ENCODE measurements at places on chromosomes 11 and 22.

GRCh38 chr11:121550247-121551030 lies 97.7 kb upstream of the SORL1-AS1 start:
- DNase-seq, result no peak

DNA sequence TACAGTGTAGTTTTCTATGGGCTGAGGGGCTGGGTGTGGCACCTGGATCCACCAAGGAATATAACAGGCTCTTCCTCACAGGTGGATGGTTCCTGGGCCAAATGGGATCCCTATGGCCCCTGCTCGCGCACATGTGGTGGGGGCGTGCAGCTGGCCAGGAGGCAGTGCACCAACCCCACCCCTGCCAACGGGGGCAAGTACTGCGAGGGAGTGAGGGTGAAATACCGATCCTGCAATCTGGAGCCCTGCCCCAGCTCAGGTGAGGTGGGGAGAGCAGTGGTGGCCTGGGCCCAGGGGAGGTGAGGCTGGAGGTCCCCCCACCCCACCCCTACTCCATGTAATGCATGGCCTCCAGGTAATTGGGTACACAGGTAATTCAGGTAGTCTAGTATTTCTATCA lies 20.7 kb downstream of the ADAMTS15 start:
- no peak for DNase-seq

GRCh38 chr22:27695925-27696324 lies 105.6 kb downstream of the MN1 start:
- no peak for DNase-seq

DNA sequence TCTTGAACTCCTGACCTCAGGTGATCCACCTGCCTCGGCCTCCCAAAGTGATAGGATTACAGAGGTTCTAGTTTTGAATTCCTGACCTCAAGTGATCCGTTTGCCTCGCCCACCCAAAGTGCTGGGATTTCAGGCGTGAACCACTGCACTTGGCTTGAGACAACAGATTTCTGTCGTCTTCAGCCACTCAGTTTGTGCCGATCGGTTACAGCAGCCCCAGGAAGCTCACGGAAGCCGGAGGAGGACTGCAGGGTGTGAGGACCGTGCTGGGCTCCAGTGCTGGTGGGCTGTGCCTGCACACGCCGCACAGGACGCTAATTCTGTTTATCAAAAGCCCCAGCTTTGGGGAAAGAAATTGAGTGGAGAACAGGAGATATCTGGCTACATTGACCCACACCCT lies 82.0 kb downstream of the CELSR1 start:
- DNase-seq, result no peak

DNA sequence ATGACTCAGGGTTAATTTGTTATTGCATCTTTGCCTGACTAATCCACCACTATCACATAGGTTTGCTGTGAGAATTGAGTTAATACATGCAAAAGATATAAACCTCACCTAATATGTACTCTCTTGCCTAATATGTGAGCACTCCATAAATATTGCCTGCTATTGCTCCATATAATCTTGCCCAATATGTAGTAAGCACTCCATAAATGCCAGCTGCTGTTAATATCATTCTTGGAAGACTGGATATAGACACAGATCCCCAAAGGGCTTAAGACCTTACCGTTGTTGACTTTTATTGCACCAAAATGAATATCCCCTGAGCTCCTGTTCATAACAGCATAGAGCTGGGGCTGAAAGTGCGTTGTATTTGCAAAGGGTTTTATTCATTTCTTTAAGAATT lies 27.0 kb upstream of the LRRC55 start:
- no peak for DNase-seq

DNA sequence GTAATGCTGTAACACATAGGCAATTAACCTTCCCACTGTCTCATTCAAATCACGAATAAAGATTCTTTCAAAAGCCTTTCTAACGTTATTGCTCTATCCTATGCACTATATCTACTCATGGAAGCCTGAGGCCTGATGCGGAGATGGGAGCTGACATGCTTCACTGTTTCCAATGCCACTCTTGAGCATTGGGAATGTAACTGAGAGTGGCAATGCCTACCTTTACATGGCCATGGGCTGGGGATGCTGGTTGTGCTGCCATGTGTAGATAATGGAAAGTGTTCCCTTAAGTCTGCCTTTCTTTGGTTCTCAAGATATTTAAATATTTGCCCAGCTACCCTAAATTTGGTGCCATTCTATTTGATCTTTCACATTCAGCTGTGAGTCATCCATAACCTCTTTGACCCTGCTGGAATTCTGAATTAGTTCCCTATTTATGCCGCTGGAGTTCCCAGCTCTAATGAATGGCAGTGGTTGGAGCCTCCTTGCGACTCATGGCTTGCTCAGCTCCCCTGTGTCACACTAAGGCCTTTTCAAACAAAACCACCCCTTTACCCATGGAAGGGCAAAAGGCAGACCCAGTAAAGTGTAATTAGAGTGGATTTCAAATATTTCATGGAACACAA lies 21.4 kb upstream of the DKK3 start:
- peak; percentile 79 for DNase-seq

GRCh38 chr11:98107736-98108135 lies 913.0 kb upstream of the CNTN5 start:
- no peak for DNase-seq

DNA sequence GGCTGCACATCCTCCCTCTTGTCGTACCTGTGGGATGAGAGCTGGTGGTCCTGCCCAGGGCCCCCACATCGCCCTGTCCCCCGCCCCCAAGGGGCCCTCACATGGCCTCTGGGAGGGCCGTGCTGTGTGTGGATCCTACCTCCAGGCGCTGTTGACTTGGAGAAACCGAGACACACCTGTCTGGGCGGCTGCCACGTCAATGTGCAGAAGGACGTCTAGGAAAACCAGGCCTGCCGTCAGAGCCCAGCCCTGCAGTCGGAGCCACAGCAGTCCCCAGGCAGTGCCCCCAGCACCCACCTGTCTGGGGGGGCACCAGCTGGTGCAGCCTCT lies 14.2 kb downstream of the ALG12 start:
- no peak for DNase-seq

DNA sequence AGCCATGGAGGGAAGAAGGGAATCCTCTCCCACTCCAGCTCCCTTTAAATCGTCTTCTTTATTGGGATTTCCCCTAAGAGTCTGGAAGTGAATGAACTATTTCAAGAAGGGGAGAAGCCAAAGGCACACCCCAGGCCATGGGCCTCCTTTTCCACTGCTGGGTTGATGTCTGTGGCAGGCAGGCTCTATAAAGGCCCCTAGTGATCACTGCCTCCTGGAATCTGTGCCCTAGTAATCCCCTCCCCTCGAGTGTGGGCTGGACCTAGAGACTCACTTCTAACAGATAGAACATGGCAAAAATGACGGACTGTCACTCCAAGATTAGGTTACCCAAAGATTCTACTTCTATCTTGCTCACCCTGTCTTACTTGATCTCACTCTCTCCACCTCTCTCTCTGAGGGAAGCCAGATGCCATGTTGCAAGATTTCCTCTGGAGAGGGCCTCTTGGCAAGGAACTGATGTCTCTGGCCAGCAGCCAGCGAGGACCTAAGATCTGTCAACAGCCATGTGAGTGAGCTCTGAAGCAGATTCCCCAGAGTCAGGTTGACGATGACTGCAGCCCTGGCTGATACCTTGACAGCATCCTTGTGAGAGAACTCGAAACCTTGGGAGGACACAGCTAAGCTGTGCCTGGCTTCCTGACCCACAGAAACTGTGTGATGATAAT lies 444.8 kb downstream of the SOX6 start:
- no peak for DNase-seq

GRCh38 chr11:64060861-64061444 lies 25.2 kb downstream of the FLRT1 start:
- DNase-seq, result no peak

DNA sequence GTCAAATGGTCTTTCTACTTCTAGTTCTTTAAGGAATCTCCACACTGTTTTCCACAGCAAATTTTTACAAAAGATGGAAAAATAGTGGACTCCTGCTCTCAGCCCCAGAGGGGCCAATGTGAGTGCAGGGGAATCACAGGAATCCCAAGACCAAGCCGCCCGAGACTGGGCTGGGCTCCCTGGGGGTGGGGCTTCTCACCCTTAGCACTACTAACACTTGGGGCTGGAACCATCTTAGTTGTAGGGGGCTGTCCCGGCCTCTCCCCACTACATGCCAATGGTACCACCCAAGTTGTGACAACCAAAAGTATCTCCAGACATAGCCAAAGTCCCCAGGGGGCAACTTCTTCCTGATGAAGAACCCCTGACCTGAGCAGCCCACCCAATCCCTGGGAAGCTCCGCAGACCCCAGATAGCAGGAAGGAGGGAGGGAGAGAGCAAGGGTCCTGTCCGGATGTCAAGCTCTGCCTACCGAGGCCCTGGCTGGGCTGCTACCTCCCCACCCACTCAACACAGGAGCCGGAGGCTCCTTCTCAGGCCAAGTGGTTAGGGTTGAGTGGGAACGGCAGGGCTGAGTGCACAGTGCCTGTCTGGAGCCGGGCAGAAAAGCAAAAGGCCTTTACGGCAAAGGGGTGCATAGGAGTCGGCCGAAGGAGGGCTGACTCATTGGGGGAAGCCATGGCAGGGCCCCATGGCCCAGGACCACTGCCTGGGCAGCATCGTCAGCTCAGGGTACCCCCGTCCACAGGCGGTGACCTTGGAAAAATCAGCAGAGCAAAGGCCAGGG lies 122.5 kb upstream of the FGF3 start:
- no peak for DNase-seq

GRCh38 chr11:46335890-46336562 lies 11.2 kb upstream of the DGKZ start:
- no peak for DNase-seq

GRCh38 chr22:32378707-32379272 lies 21.1 kb downstream of the RFPL3 start:
- DNase-seq, result no peak

DNA sequence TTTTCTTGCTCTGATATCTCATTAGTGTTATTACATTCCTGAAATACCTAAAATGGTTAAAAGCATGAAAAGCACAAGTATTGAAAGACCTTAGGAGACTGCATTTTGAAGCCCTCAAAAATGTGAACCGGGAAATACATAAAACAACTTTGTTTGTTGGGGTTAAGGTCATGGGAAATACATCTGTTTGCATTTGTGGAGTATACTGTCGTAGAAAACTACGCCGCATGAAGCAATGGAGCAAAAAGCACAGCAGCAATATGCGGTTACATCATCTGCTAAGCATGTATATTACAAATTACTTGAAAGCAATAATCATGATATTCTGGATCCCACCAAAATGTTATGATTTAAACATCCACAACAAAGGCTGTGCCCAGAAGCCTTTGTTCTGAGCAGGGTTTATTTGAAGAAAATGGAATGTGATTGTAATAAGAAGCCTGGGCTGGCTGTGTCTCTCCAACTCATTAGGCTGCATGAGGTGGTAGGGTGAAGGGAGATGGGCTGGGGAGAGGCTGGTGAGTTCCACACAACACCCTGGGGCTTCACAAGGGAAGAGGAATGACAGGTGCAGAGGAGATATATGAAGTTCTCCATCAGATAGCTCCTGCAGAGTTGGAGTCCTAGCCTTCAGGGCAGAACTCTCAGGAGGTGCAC lies 64.7 kb upstream of the LIN7C start:
- no peak for DNase-seq

GRCh38 chr11:98183034-98183433 lies 837.7 kb upstream of the CNTN5 start:
- no peak for DNase-seq

- DNase-seq, result no peak
Measured at GRCh38 chr11:88359541-88359940, 22.0 kb upstream of the CTSC start.

DNA sequence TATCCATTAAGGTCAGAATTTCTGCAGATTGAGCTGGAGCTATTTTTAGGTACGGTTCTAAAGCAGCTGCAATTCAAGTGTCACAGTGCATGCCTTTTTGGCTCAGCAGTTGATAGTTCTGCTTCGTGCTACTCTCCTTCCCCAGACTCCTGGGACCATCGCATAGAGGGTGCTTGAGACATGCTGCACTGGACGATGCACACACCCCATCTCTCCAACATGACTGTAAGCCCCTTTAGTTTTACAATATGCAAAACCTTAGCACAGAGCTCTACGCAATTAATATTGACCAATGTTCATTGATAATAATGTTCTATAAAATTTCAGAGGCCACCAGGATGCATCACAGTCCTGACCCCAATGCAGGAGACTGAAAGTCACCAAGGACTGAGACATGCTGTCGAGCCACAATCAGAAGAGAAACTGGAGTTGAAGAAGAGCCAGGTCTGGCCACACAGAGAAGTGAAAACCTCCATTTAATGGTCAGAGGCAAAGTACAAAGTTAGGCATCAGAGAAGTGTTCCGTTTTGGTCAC lies 120.9 kb upstream of the ZC3H12C start:
- no peak for DNase-seq

DNA sequence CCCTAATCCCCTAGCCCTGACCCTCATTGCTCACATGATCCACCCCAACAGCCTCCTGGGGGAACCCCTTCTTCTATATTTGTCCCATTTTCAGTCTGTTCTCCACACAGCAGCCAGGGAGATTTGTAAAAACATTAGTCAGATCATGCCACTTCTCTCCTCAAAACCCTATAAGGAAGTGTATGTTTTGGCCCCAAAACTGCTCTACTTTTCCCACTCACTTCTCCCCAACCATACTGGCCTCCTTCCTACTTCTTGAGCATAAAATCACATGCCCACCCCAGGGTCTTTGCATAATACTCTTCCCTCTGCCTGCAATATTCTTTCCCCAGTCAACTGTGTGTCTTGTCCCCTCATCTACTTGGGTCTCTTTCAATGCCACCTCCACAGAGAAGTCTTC lies 4.7 kb upstream of the SLC22A12 start:
- no peak for DNase-seq

DNA sequence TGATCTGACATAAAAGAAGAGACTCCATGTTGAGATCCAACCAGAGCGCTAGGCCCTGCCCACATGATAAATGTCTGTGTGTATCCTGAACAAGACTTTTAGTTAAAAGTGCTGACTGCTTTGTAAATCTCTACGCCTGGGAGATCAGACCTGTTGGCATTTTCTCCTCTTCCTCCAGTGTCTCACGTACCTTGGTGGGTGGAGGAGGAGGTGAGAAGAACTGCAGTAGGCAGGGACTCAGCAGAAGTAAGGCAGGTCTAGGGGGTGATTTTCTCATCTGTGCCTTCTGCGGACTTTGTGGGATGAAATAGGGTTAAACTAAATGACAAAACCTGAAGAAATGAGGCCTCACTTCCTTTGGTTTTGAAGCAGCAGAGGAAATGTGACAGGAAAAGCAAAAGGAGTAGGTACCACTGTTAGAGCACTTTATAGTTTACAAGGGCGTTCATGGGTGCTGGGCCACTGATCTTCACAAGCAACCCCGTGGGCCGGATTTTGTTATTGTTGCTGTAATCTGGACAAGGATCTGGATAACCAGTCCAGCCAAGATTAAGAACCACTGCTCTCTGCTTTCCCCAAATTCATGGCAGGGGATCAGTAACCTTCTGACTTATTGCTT lies 36.7 kb upstream of the PLET1 start:
- no peak for DNase-seq

All from RCC 7860 (cell line).